ENCODE measurements at places on chromosomes 7 and 10. TPM values are rescaled to one million over a fixed set of nuclear protein-coding genes. Genes with fewer than 3 reads are reported as not detected.

GRCh38 chr7:38632411-38632810 is 1.2 kb upstream of the AMPH start:
- no peak for DNase-seq

DNA sequence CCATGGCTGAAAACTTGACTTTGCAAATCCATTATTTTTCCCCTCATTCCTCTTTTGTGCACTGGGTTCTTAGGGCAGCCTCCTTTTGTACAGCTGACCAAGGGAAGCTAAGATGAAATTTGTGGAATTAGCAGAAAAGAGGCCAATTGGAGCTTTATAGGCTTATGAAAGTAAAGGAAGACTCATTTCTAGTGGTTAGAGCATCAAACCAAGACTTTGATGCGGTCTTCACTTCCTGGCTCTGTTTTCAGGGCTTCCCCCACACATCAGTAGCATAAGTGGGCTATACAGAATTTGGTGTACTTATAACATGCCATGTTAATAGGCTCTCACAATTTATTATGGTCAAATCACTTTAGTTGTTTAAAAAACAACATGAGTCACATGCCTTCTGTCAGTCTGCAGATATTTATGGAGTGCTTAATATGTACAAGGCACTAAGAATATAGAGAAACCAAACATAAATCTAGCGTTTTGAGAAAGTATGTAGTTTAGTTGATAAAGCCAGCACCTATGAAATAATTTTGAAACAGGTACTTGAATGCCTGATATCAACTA is 5.7 kb downstream of the AUTS2 start:
- DNase-seq = no peak

DNA sequence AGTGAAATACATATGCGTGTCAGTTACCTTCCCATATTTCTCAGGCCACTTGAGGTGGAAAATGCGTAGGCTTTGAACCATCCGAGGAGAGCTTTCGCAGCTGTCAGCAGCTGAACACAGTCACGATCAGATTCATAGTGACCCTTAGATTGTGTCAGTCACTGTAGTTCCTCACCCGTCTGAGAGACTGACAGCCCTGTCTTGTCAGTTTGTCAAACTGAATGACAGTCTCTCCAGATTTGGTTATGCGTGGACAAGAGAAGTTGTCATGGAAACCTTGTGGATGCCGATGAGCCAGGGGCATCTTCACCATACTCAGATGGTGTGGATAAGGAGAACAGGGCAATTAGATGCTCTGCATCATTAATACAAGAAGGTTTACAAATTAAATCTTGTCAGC is 546.3 kb downstream of the TYW1 start:
- no peak for DNase-seq

Gene CDNF
- 1.6 TPM for total RNA-seq

DNA sequence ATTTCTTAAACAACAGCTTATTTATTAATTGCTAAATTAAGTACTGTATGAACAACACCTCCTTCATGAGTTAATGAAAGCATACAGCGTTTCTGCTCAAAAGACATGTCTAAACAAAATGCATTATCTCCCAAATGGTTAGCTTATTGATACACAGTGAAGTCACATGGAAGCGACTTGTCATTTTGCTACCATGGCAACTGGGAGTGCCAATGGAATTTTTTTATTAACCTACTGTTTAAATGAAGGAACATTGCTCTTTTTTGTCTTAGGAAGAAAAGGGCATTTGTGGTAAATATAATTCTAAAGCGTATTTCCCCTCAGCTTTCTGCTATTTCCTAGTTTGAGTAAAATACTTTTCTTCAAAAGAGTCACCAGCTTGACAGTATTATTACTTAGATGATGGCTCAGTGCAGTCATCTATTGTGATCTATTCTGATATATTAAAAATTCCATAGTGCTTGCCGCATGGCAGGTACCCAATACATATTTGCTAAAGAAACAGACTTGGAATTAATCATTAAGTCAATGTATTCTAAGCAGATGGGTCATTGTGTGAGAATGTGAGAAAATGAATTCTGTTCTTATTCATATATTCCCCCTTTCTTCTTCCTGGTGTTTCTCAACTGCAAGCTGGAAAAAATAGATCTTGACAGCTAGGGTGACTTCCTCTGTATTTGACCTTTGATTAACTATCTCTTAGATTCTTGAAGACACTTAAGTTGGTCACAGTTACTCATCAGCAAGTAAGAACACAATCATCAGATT is 818.3 kb downstream of the MAGI2 start:
- no peak for DNase-seq

Gene ZNF273
- total RNA-seq = 2.3 TPM

Gene ATOH7
- total RNA-seq = not detected

Gene ERLIN1
- 13.5 TPM for total RNA-seq

GRCh38 chr10:85635650-85636049 is 730.9 kb downstream of the GRID1 start:
- no peak for DNase-seq

Gene SEMA3C
- 37.4 TPM for total RNA-seq

DNA sequence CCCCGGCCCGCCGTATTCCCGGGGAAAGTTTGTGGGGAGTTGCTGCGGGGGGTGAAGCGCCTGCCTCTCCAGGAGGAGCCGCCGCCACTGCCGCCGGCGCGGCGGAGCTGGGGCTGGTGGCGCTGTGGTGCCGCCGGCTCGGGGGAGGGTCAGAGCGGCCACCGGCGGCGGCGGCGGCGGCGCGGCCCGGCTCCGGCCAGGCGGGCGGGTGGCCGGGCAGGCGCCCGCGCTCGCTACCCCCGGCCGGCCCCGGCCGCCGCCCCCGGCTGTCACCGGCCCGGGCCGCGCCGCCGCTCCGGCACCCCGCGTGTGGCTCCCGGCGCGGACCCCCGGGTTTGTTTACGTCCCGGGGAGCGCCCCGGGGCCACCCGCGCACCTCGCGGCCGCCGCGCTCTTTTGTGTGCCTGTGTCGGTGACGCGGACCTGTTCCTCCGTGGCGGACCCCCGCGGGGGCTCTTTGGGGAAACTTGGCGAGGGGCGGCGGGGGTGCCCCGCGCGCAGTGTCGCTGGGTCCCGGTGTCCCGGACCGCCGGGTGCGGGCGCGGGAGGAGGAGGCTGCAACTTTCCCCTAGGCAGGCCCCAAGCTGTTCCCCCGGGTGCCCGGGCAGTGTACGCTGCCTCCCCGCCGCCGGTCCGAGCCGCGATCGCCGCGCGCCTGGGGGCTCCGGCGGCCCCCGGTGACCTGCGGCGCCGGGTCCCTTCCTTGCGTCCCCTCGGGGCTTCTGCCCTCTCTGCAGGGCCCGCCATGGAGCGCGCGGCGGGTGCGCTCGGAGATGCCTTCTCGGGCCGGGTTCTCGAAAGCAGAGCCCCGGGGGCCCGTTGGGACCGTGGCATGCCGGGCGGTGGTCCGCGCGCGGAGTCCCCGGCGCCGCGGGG is 593 bp upstream of the CUX1 start:
- peak; percentile 56 for DNase-seq

Gene COBL
- total RNA-seq = 36.0 TPM

Gene EEPD1
- 10.8 TPM for total RNA-seq

DNA sequence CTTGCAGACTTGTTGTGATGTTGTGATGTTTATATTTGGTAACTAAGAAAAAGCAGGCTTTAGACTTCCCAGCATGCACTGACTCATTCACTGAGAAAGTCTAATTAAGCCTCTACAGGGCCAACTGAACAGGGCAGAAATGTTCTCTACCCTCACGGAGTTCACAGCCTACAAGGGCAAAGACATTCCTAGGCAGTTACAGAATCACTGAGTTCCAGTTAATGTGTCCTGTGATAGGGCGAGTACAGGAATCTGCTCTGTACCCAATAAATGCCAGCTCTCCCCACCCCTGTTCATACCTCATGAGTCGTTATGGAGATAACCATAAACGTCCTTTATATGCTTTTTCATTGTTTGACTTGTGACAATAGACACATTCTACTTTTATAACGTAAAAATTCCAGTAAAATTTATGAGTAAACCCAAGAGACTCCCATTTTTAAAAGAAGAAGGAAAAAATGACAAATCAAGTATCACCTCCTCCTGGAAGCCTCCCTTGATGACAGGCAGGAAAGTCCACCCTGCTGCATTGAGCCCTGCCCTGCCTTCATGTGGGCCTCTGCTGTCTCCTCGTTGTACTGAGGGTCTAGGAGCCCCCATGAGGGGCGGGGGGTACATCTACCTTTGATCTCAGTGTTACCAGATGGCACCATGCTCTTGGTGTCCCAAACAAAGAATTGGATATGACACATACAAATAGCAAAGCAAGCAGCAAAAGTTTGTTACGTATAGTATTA is 14.3 kb downstream of the MUC12 start:
- no peak for DNase-seq

- peak; percentile 58 for DNase-seq
Observed at GRCh38 chr10:129030996-129031843, 435.8 kb upstream of the MGMT start.

Gene PRSS37
- total RNA-seq = not detected

DNA sequence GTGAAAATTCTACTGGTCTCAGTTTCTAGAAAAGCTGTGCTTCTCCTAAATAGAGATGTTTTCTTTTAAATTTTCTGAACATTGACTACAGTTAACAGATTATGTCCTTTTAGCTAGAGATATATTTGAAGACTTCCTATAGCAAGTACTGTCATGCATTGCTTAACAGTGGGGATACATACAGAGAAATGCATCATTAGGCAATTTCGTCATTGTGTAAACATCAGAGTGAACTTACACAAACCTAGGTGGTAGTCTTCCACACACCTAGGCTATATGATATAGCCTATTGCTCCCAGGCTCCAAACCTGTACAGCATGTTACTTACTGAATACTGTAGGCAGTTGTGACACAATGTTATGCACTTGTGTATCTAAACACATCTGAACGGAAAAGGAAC is 28.5 kb downstream of the PIK3CG start:
- no peak for DNase-seq

- no peak for DNase-seq
Observed at GRCh38 chr7:151537818-151538561, 18.3 kb upstream of the RHEB start.

Gene DKK1
- total RNA-seq = not detected

Gene ELFN1
- total RNA-seq = 9.5 TPM

Gene PRPS1L1
- not detected for total RNA-seq

- no peak for DNase-seq
Observed at GRCh38 chr10:63227207-63227895, 94.2 kb downstream of the NRBF2 start.

GRCh38 chr10:34237898-34238455 is 577.1 kb downstream of the PARD3 start:
- DNase-seq = no peak

DNA sequence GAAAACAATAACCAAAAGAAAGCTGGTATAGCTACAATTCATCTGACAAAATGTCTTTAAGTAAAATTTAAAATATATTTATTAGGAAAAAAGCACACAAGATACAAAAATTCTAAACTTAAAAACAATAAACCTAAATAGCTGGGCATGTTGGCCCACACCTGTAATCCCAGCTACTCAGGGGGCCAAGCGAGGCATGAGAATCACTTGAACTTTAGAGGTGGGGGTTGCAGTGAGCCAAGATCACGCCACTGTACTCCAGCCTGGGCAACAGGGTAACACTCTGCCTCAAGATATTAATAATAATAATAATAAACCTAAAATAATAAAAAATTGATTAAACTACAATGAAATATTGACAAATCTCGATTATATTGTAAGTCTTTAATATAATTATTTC is 77.8 kb upstream of the PDK4 start:
- no peak for DNase-seq

DNA sequence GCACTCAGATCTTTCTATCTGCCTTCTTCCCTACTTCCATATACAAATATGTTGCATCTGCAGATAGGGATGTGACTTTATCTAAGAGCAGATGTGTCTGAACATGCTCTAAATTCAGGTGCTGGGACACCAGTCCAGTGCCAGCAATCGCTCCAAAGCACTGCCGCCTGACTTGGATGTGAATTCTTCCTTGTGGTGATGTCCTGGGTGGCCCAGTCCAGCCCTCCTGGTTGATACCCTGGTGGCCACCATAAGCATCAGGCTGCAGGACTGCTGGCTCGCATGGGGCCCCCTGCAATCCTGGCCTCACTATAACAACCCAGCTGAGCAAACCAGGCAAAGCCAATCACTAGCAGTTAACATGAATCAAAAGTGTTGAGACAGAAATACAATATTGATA is 149.2 kb upstream of the PDE1C start:
- no peak for DNase-seq

- DNase-seq = no peak
Observed at GRCh38 chr7:115110523-115110922, 188.6 kb downstream of the MDFIC start.

DNA sequence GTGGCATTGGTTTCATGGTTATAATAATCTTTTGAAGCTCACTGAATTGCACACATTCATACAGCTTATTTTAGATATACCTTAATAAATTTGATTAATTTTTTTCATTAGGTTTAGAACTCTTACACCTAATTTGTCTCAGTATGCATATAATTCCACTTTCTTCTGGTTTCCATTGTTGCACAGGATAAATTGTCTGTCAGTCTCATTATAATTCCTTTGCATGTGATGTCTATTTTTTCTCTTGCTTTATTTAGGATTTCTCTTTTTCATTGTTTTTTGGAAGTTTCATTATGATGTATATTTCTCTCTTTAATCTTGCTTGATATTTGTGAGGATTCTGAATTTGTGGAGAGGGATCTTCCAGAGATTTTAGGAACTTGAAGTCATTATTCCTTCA is 84.7 kb downstream of the ARL5B start:
- DNase-seq = no peak

- no peak for DNase-seq
Observed at GRCh38 chr10:91540733-91541132, 92.1 kb downstream of the PPP1R3C start.

Gene SHH
- not detected for total RNA-seq

Gene CALCR
- 0.09 TPM for total RNA-seq

Gene KCND2
- total RNA-seq = 0.21 TPM

DNA sequence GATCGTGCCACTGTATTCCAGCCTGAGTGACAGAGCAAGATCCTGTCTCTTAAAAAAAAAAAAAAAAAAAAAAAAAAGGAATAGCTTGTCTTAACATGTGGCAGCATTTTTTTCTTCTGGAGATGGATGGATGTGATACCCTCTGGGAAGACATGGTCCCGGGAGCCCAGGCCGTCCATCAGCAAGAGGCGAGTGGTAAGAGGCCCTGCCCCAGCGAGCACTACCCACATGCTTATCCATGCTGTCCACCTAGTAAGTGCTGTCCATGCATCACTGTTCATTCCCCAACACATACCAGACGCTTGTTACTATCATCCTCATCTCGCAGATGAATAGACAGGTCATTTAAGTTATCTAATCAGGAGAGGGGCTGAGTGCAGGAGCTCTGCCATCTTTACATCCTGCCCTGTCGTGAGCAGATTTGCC is 12.9 kb downstream of the ATP6V1F start:
- DNase-seq = no peak
